ENCODE measurements at places on chromosomes 13 and 19.
A peak's percentile ranks its signal among the peaks of the same experiment; 100 is the strongest.

GRCh38 chr19:34314437-34315313, 50.3 kb upstream of the GPI start:
- DNase-seq, result no peak

DNA sequence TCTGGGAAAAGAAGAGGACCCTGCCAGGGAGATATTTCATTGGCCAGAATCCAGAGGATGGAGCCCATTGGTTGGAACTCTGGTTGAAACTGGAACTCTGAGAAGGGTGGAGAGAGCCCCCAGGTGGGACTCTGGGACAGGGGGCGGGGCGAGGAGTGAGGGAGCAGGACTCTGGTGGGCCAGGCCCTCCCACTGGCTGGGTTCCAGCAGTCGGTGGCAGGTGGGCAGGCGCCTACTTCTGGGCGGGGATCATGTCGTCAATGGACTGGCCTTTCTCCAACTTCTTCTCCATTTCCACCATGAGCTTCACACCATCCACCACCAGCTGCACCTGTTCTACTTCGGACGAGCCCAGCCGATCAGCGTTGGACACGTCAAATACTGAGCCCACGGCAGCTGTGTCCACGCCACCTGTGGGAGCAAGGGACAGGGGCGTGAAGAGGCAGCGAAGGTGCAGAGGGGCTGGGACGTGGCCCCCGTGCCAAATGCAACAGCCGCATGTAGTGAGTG, 16.1 kb downstream of the CKM start:
- no peak for DNase-seq

DNA sequence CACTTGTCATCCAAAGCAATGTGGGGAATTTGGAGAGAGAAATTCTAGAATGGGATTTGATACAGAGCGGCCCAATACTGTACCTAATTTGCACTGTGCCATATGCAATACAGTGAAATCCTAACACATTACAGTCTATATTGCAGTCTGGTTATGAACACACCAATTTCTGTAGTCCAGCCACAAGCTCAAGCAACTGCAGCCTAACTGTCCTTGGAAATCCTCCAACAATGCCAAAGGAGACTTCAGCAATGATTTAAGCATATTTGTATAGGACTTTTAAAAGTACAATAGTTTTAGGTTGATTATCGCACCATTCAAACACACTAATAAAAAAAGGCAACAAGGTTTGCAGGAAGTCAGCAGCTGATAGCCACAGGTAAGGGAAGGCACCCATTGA, 17.3 kb downstream of the DIAPH3 start:
- DNase-seq, result no peak

- no peak for DNase-seq
These were observed 172.5 kb upstream of the MIR17HG start for GRCh38 chr13:91174886-91175501.

DNA sequence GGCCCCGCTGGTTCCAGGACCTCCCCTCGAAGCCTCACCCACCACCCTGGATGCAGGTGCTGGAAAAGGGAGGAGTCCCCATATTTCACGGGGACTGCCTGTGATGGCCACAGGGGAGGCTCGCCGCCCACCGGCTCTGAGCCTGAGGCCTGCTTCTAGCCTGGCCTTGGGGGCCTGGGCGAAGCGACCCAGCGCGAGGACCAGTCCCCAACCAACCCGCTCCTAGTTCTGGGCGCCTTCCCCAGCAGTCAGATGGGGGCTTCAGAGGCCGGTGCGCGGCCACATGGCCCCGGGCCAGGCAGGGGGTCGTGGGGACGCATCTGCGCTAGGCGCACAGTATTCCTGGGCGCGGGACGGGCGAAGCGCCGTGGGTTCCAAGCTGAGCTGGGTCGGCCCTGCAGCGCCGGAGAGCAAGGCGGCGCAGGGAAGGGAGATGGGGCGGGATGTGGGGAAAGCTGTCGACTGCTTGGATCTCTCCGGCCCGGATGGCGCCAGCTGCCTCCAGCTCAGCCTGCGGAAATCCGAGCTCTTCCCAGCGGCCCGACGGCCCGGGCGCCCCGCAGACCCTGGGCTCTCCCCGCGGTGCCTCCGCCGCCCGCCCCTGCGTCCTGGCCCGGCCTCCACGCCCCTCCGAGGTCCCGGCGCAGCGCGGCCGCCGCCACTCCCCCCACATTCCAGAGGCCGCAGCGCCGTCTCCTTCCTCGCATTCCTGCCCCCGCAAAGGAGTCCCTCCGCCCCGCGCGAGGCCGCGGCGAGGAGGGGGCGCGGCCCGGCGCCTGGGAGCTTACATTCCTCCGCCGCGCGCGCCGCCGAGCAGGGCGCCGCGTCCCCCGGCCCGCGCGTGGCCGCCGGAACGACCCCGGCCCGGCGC, at the start of gene WTIP:
WTIP (plus strand) TSS at position 788 of the 871 bp plus-strand sequence. CDS start 217 bp downstream, outside the sequence.
- no peak for DNase-seq

DNA sequence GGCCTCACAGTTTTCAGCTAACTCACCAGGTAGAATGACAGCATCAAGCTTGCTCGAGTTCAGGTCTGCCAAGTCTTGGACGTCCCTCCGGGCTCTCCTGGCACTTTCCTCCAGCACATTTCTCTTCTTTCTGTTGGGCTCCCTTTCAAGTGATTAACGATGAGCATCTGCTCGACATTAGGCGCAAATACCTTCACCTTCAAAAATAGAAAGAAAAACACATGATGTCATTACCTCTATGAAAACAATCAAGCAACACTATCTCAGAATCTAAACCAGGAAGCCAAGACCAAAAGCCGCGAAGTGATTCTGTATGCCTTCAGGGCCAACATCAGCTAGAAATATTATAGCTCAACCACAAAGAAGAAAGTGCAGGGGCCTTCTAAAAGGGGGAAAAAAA, 15.4 kb upstream of the CLN5 start:
- DNase-seq, result no peak

- DNase-seq, result no peak
These were observed 339.6 kb downstream of the ZNF536 start for GRCh38 chr19:30711826-30712225.

- DNase-seq, result peak; percentile 73
These were observed 1.3 kb upstream of the CEACAM3 start for GRCh38 chr19:41795031-41795461.

DNA sequence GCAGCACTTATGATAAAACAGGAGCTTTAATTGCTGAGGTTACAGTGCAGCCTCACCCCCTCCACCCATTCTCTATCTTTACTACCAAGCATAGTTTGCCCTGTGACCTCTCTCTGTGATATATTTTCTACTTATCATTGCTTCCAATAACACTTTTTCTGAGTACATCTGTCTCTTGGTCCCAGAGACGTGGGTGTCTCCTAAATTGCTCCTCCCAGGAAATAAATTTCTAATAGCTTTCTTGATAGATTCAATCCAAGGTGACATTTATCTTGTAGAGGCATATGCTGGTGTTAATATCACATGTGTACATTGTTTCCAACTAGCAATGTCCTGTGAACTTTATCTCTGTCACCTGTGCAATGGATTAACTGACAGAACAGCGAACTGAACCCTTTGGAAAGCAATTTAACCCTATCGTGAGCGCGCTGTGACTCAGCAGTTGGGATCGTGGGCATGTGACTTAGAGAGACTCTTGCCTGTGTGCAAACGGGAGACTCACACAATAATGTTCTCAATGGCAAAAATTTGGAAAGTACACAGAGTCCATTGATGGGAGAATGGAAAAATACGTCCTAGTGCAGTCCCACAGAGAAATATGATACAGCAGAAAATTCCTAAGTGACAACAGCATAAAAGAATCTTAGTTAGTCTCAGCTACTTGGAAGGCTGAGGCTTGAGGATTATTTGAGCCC, 7.0 kb upstream of the MAP2K2 start:
- no peak for DNase-seq

DNA sequence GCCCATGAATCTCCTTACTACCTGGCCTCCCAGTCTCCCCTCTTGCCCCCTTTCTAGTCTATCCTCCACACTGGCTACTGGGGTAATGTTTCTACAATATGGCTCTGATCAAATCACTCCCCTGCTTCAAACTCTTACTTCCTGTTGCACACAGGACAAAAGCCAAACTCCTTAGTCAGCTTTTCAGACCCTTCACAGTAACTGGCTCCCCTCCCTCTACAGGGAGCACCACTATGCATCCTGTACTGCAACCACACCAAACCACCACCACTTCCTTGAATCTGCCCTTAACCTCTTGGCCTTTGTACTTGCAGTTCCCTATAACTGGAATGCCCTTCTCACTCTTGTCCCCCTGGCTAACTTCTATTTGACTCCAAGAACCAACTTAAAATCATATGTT, 32.2 kb downstream of the DEDD2 start:
- DNase-seq, result no peak

DNA sequence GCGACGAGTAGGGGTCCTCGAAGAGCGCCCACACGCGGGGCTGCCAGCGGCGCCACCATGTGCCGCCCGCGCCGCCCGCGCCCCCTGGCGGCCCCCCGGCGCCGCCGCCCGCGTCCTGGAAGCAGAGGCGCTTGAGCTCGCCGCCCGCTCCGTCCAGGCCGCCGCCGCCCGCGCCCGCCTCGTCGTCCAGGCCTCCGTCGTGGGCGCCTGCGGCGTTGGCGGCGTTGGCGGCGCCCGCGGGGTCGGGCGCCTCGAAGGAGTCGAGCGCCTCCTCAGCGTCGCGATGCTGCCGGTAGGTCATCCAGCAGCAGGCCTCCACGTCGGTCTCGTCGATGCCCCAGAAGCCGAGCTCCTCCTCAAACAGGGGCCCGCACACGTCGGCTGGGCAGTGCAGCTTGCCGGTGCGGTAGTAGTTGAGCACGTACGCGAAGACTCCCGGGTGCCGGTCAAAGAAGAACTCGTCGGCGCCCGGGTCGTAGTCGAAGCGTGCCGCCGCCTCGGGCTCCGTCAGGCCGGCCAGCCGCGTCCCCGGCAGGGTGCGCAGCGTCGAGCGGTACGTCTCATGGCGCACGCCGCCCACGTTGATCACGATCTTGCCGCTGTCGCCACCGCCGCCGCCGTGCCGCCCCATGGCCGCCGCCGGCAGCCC, 829 bp downstream of the KCNC3 start:
- DNase-seq, result no peak

DNA sequence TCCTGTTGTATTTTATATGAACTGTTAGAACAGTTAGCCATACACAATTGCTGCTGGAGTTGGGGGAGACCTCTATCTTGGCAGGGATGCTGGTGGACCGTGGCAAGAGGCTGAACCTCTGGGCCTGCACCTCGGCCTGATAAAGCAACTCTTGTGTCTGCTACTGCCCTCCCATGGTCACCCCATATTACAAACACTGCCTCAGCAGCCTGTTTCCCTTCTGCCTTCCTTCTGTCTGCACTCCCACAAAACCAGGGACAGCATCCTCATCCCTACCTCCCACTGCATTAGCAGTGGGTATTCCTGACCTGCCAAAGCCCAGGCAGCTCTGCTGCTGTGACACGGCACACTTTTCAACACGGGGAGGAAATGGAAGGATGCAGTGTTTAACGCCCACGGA, 456.4 kb downstream of the FGF14 start:
- DNase-seq, result no peak

DNA sequence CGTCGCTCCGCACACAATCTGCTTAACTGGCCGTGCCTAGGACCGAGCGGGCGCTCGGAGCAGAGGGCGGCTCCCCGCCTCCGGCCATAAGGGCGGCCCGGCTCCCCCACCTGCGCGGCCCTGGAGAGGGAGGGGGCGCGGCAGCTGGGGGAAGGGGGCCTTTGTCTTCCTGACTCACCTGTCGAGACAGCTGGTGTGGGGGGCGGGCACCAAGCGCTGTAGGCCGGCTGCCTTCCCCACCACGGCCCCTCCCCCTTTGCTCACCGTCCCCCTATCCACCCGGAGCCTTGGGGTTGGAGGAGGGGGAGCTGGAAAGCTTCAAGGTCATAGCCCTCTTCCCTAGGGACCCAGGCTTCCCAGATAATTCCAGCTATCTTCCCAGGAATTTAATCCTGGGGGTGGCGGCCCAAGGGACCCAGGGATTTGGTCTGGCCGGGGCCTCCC, 1.2 kb downstream of the VASP start:
- no peak for DNase-seq

DNA sequence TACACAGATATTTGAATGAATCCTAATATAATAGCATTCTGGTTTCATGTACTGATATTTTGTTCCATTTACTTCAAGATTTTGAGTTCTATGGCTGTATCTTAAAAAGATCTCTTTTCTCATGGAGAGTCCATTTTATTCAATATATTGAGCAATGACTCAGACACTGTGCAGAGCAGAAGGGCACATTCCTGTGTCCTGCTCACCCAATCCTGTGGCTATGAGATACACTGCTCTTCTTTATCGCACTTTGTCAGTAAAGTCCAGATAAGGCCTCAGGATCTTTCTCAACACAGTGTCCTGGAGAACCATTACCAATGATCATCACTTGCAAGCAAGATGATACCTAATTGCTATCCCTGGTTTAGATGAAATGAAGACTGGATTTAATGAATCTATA, 155.0 kb downstream of the CYSLTR2 start:
- no peak for DNase-seq

DNA sequence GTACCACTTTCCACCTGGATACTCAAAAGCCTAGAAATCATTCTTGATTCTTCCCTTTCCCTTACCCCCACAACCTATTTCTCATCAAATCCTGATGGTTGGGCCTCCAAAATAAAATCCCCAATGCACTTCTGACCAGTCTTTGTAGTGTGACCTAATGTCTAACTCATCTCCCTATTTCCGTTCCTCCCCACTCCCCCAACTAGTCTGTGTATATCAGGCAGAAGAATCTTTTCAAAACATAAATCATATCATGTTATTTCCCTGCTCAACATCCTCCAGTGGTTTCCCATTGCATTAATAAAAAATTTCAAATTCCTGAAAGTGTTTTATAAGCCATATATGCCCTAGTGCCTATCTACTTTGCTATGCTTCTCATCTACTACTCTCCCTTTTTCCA, 17.7 kb downstream of the CCDC122 start:
- DNase-seq, result no peak

- DNase-seq, result no peak
These were observed 175.3 kb downstream of the VWA8 start for GRCh38 chr13:41785402-41786172.

- DNase-seq, result no peak
These were observed 11.9 kb upstream of the ATF5 start for GRCh38 chr19:49916839-49917733.

DNA sequence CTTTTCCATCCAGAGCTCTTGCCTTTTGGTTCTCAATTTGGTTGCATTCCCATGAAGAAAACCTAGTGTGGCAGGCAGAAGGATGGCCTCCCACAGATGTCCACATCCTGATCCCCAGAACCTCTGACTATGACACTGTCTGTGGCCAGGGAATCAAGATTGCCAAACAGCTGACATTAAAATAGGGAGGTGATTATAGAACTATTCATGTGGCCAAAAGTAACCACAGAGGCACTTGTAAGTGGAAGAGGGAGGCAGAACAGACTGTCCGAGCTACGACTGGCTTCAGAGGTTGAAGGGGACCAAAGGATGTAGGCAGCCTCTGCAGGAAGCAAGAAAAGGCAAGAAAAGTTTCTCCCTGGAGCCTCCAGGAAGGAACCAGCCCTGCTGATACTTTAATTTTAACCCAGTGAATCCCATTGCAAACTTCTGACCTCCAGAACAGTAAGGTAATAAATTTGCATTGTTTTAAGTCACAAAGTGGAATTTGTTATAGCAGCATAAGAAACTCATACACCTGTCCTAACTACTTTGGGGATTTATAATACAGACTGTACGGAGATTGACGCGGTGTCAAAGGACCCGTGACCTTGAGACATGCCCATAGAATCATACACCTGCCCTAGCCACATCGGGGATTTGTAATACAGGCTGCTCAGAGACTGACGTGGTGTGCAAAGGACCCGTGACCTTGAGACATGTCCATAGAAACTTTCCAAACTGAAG, 106.5 kb downstream of the ATP11A start:
- DNase-seq, result no peak

GRCh38 chr19:48506138-48506733, 5.4 kb downstream of the LMTK3 start:
- no peak for DNase-seq
